ENCODE measurements at places on chromosomes 7 and 10. TPM values are rescaled to one million over a fixed set of nuclear protein-coding genes. Genes with fewer than 3 reads are reported as not detected.

DNA sequence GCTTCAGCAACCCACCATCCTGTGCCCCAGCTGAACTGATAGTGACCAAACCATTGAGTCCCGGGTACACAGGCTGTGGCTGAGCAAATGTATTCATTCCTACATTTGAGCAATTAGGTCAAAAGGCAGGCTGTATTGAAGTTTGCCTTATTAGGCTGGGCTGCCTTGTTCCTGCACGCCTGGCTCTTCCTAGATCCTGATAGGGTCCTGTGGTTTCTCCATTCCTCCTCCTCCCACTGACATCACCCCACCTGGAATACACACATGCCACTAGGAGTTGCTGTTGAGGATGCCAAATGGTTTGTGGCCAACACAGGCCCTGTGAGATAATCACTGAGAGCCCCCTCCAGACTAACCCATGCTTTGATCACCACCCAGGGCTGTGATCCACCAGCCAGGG, 66.4 kb upstream of the FGFR2 start:
- no peak overlapping the region for H3K27ac ChIP-seq
- peaks cover 3% of the 10 kb centered on the region for H3K27me3 ChIP-seq
- DNase-seq, result no peak

DNA sequence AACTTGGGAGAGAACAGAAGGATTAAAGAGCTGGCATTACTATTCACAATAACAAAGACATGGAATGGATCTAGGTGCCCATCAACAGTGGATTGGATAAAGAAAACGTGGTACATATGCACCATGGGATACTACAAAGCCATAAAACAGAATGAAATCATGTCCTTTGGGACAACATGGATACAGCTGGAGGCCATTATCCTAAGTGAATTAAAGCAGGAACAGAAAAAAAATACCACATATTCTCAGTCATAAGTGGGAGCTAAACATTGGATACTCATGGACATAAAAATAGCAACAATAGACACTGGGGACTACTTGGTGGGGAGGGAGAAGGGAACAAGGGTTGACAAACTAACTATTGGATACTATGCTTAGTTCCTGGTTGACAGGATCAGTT, 133.2 kb upstream of the ITGB1 start:
- DNase-seq, result no peak
- peaks cover 19% of the 10 kb centered on the region for H3K36me3 ChIP-seq
- H3K4me1 ChIP-seq, result peaks cover 15% of the 10 kb centered on the region
- no peak overlapping the region for H3K4me3 ChIP-seq
- H3K27me3 ChIP-seq, result no peaks in the 10 kb centered on the region

DNA sequence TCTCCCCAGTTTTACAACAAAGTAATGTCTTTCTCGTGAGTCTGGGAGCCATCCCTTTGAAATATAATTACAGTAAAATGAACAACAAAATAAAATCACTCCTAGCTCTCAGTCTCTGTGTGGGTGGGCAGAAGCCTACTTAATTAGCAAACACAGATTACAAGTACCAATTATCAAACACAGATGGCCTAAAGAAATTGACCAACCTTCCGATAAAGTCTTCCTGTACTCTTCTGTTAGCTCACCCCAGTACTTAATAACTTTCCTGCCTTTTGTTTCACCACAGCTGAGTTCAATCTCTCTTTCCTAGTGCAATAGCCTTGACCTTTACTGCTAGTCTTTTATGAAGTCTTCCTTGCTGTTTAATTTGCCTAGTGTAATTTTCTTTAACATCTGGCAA, 719.2 kb upstream of the MBL2 start:
- no peaks in the 10 kb centered on the region for H3K36me3 ChIP-seq
- H3K27ac ChIP-seq, result no peak overlapping the region
- DNase-seq, result no peak

The KAZALD1 gene
- not detected for total RNA-seq
